Stimulated activated CD8-positive, alpha-beta memory T cell treated with anti-CD3 and anti-CD28 coated beads, Interleukin-4, amount 100 ng/mL, for 1 hour (primary cell): ENCODE measurements at places on chromosomes 3 and 15.

DNA sequence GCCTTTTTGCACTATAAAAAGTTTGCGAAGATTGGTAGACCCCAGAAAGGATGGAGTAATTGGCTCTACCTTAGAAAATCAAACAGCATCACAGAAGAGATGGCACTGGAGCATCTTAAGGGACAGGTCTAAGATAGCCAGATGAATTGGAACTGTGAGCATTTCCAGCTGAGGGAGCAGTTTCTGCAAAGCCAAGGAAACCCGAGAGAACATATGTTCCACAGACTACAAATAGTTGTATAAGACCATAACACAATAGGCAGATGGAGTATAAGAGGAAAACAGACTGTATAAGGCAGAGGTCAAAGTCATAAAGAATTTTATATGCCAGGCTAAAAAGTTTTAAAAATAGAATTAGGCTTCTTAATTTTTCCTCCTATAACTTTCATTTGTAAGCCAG lies 46.0 kb downstream of the TSC22D2 start:
- no peak for DNase-seq

GRCh38 chr3:156144060-156144459 lies 23.7 kb downstream of the KCNAB1 start:
- no peak for DNase-seq

DNA sequence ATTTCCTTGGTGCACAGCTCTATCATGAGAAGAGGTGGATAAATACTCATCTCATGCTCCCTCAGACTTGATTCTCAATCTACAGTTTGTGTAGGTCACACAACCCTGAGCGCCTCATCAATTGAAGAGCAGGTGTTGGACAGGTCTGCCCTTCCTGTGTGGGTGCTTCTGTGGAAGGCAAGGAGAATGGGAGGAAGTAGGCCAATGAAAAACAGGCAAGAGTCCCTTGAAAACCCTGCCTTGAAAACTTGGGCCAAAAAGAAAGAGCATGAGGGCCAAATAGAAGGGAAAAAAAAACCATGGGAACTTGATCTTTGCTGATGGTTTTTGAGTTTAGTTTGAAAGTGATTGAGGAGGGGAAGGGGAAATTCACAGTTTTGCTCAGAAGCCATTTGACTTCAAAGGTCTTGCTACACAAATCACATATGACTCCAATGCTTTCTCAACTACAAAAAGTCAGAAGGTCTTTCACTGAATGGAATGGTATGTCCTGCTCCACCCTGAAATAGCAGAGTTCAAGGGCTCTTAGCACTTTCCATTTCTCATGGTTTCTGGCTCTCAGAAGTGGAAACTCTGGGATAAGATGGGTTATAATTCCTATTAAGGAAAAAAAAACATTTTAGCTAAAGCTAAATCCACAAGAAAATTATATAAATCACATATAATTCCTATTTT lies 37.2 kb upstream of the TM4SF1 start:
- DNase-seq = no peak

- DNase-seq = no peak
Observed at GRCh38 chr3:117625174-117625573, 915.6 kb downstream of the TUSC7 start.

DNA sequence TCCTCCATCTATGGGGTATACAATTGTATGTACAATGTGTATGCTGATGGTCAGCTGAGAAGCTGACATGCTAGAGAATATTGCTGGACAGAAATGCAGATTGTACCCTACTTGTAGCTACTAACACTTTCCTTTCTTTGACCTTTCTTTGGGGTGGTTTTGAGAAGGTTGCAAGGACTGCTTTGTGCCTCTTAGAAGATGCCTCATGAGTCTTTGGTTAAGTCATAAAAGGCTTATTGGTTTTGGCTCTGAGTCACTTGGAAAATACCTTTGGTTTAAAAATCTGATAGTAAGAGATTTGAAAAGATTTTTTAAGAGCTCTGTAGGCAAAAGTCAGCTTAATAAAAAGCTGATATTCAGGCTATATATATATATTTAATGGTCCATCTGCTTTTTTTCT lies 71.5 kb downstream of the ZMAT3 start:
- no peak for DNase-seq

GRCh38 chr15:92807971-92808571 lies 92.1 kb upstream of the CHD2 start:
- no peak for DNase-seq

- no peak for DNase-seq
Observed at GRCh38 chr3:22156868-22157267, 405.9 kb upstream of the ZNF385D start.

DNA sequence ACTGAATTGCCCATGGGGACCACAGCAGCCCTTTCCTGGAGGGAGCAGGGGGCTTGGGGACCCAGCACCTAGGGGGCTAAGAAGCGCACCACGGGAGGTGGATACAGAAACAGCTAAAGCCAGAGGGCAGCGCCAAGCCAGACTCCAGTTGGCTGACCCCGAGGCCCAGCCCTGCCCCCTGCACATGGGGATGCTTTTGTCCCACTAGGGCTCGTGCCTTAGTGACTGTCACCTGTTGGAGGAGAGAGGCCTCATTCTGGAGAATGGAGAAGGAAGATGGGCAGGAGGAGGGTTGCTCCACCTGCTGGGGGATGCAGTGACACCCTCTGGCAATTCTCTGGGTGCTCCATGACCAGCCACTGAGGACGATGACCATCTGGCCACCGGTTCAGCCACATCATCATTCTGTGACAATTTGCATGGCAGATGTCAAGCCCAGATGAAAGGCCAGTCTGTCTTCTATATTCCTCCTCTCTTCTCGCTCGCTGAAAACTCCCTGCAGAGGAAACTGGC lies 167.8 kb upstream of the TLE3 start:
- DNase-seq = no peak

DNA sequence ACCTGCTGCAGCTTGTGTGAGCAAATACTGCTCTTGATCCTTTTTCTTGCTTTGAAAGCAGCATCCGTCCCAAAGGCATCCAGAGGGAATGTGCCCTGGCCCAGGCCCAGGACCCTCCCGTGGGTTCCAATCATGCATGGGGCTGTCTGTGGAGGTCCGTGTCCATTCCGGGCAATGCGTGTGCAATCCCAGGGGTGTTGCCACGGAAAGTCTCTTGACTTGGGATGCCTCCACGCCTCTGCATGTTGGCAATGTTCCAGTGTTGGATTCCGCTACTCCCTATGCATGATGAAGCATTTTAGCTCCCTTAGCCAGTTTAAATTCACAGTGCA lies 105.7 kb downstream of the SNRPN start:
- no peak for DNase-seq

DNA sequence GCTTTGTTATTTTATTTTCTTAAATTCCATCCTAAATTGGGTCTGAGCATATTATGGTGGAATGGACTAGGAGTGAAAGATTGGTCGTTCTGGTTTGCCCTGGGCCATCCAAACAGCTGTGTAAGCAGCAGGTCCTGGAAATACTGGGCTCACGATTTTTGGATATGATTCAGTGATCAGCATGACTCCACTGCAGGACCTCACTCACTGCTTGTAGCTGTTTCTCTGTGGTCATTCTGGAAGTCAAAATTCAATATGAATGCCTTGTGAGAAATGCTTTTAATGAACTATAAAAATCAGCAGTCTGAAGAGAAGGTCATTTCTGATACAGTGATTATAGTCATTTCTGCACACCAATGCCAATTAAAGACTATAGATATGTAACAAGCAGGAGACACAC lies 185.0 kb downstream of the RBMS3 start:
- DNase-seq = no peak

GRCh38 chr3:134291319-134292254 lies 40.9 kb upstream of the RYK start:
- DNase-seq = no peak

DNA sequence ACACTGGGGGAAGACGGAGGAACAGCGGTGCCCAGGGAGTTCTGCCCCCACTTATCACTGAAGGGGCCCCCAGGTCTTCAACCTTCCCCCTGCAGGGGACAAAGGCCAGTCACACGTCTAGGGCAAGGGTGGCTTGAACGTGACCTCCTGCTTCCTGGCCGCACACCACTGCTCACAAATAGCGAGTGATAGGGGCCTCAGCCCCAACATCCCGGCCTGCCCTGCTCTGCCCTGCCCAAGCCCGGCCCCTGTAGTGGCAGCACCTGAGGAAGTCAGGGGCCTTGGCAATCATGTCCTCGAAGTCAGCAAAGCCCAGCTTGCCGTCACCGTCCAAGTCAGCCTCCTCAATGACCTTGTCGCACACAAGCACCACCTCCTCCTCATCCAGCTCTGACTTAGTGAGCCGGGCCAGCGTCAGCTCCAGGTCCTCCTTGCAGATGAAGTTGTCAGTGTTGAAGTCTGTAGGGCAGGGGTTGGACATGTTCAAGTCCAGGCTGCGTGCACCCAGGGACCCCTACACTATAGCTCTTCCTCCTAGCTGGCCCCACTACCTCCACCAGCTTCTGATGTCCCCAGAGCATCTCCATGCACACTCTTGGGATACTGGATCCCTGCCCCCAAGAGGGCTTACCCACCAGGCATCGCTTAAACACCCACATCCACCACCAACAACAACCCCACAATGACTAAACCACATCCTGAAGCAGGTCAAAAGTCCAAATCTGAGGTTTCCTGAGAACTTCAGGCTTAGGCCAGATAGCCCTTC lies 13.3 kb downstream of the SH2D7 start:
- DNase-seq = no peak

GRCh38 chr3:48429317-48429959 lies 448 bp downstream of the PLXNB1 start:
- DNase-seq = peak; percentile 34

DNA sequence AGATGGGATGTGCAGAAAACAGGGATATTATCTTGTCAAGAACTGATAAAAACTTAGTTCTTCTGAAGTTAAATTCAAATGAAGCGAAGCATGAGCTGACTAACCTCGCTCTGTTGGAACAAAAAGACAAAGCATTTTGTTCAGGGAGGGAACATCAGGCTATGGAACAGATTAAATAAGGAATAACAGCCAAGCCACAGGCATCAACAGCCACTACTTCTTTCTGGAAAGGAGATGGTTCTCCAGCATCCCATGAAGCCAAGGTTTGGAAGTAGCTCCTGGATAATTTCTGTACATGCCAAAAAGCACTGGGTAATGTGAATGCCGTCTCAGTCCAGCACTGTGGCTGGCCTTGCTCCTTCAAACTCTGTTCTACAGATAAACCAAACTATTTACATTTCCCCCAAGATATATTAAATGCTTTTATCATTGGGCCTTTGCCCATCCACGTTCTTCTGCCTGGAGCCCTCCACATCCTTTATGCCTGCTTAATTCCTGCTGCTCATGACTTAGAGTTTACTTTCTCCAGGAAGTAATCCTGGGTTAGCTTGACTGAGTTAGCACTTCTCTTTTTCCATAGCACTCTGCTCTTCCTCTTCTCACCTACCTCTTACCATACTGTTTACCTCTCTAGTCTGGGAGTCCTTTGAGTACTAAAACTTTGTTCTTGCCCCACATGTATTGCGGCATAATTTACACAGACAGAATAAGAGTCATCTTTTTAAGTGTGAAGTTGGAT lies 232.0 kb downstream of the CLSTN2 start:
- DNase-seq = no peak

GRCh38 chr3:13494463-13495350 lies 14.6 kb downstream of the HDAC11 start:
- DNase-seq = no peak

DNA sequence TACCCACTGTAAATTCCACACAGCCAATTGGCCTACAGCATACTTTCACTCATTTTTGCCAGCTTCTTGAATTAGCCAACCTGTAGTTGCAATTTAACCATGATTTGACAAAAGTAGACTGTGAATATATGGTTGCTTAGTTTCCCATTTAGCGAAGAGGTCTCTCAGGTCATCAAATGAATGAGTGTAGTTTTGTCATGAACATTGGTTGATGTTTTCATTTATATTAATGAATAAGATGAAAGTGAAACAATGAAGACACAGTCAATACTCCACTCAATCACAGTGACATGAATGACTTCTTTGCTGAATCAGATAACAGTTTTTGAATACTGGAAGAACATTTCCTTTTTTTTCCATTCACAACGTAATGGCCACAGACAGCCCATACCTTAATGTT lies 15.3 kb upstream of the FAM3D start:
- no peak for DNase-seq

DNA sequence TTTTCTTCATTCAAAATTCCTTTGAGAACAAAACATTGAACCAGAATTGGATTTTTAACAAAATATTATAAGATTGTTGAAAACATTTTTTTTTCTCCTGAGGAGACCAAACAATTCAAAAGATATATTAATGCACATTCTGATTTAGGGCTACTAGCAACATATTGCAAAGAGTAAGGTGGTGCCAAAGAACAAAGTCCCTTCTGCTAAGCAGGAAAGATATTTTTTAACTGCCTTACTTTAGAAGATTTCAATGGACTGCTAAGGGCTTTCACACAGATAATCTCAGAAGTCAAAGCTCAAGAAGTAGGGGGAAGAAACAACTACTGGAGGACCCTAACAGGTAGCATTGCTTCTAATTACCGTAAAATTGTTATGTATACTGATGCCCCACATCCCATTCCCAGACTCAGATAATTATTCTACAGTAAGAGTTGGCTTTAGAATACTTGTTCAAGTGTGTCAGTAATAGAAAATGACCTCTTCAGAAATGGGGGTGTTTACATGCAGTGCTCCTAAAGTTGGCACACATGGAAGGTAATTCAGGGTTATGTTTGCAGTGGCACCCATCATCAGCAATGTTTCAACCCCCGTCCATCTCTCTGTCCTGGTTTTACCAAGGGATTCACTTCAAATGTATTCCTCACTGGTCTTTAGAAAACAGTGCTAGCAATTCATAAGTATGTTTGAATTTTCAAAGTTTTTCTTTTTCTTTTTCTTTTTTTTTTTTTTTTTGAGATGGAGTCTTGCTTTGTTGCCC lies 354.7 kb downstream of the ZBTB20 start:
- no peak for DNase-seq

DNA sequence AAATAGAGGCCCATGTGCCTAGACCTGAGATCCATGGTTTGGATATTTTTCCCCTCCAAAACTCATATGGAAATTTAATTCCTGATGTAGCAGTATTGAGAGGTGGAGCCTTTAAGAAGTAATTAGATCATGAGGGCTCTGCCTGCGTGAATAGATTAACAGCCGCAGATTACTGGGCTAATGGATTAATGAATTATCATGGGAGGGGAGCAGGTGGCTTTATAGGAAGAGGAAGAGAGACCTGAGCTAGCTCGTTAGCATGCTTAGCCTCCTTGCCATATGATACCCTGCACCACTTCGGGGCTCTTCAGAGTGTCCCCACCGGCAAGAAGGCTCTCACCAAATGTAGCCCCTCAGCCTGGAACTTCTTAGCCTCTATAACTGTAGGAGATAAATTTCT lies 15.8 kb downstream of the ARHGEF26 start:
- DNase-seq = no peak

- no peak for DNase-seq
Observed at GRCh38 chr15:76678766-76679165, 226.4 kb downstream of the SCAPER start.

GRCh38 chr15:88605189-88606069 lies 15.7 kb upstream of the AEN start:
- no peak for DNase-seq

GRCh38 chr3:120394347-120394746 lies 45.2 kb upstream of the LRRC58 start:
- DNase-seq = no peak

- no peak for DNase-seq
Observed at GRCh38 chr3:58434511-58434910, 879 bp upstream of the PDHB start.
